ENCODE measurements at places on chromosomes 4 and X. TPM values are rescaled to one million over a fixed set of nuclear protein-coding genes. Genes with fewer than 3 reads are reported as not detected.

XAGE1A gene
- total RNA-seq, result 25.2 TPM

ARHGAP10 gene
- 15.3 TPM for total RNA-seq

CUL4B gene
- total RNA-seq, result 42.6 TPM

HERC5 gene
- total RNA-seq, result 4.0 TPM

GIMD1 gene
- total RNA-seq, result not detected

STK32B gene
- total RNA-seq, result 14.7 TPM

SEPTIN11 gene
- total RNA-seq, result 30.9 TPM

PRKG2 gene
- 0.74 TPM for total RNA-seq

TMEM150C gene
- total RNA-seq, result 1.1 TPM

TCEANC gene
- total RNA-seq, result 0.70 TPM

IL13RA2 gene
- total RNA-seq, result 0.08 TPM

ABLIM2 gene
- total RNA-seq, result 7.8 TPM

SPATA4 gene
- total RNA-seq, result 0.24 TPM

BTK gene
- total RNA-seq, result 0.11 TPM

Measured in A549 treated with AZD2906 at 1 μM for 4 hours (cell line).